ENCODE measurements at places on chromosomes 5 and 9.

DNA sequence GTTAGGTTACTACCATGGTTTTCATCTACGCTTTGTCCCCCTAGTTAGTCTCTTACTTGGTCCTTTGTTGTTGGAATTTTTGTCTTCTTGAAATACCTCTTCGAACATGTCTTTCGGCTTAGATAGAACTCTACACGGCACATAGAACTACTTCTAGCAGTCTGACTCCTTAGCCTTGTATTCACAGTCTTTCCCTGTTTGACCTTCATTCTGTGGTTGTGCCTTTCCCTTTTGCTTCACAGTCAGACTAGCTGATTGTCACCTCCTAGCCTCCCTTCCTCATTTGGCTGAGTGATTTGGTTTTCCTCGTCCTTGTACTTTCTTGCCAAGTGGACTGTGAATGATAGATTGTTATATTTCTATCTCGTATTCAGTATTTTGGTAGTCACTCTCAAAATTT lies 10.7 kb downstream of the SMAD5 start:
- no peak for DNase-seq

DNA sequence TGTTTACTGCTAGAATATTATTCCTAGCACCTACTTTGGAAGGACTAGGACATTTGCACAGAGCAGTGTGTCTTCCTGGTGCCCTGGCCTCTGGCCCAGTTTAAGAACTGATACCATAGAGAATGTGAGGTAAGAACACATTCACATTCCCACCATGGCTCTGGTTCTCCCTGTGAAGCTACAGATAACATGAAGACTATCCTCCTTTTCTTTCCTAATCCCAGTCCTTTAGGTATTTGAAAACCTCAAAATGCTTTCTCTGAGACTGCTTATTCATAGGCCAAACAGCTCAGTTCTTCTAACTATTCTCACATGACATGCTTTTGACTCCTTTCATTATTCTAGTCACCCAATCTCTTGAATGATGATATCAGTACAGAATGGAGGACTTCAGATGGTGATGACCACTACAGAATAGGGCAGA lies 11.9 kb downstream of the FAM219A start:
- DNase-seq, result no peak

- peak; percentile 75 for DNase-seq
These were observed 63.3 kb downstream of the FREM1 start for GRCh38 chr9:14846871-14847311.

DNA sequence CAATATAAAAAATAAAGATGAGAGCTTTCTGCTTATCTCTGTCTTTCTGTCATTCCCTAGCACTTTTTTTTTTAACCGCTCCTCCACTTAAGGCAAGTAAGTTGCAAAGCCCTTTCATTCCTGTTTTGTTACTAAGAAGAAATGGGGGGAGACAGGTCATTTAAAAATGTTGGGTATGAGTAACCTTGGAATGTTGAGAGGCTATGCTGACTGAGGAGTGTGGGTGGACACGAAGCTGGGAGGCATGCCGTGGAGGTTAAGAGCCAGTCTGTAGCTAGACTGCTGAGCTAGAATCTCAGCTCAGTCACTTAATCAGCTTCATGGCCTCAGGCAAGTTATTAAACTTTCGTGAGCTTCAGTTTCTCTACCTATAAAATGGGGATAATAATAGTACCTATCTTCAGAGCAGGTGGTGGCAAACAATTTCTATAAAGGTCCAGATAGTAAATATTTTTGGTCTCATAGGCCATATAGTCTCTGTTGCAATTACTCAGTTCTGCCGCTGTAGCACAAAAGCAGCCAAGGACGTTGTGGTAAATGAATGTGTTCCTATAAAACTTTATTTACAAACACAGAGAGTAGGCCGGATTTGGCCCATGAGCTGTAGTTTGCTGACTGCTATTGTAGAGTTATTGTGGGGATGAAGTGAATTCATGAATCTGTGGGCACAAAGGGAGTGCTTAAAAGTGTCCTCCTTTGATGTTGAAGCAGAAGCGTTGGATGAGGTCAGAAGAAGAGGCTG lies 220.0 kb downstream of the GABBR2 start:
- DNase-seq, result no peak

- no peak for DNase-seq
These were observed 1162.5 kb upstream of the DMAC1 start for GRCh38 chr9:8962084-8962483.

- no peak for DNase-seq
These were observed 365.4 kb upstream of the IRX1 start for GRCh38 chr5:3230254-3230653.
